Kidney glomerular epithelial cell (primary cell): ENCODE measurements at places on chromosomes 12 and 14.

DNA sequence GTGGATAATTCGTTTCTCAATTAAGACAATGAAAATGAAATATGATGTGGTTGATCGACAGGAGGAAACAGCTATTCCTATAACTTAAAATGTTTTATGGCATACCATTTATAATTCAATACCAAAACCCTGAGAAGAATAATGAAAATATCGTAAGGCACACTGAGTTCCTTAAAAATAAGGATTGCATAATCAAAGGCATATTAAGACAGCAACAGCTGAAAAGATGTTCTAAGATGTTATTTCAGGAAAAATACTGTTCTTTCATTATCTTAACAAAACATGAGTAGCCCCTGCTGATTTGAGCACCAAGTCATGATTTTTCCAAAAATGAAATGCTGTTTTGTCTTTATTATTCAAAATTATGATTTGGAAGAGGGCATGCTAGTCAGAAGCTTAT is 189.4 kb upstream of the ALG10 start:
- DNase-seq = no peak

DNA sequence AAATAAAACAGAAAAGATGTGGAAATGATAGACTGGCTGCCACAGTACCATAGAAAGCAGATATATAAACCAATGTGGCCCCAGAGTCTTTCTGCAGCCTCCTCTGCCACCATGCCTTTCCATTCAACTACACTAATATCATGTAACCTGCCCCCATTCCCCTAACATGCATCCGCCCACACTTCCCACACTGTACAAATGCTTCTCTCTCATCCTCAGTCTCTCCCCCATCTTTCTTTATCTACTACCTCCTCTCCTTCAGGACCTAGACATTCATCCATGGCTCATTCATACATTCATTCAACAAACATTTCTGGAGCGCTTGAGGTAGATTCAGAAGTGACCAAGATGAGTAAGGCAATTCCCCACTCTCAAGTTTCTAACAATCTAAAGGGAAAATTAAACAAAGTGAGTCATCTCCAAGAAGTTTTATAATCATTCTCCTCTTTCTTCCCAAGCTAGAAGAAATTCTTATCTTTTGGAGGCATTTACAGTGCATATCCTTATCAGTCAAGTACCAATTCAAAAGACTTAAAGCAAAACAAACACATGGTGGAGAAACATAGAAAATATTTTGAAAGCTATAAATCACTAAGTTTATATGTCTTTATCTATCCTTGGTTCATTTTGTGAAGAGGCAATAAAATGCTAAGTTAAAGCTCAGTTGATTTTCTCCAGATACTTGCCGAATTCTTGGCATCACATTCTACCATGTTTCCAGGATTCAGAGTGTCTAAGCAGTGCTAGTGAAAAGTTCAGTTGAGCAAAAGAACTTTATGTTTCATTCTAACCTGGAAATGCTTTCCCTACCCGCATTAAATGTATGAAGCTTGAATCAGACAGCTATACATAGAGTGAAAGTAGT is 70.5 kb upstream of the FRMD6 start:
- DNase-seq = peak; percentile 21

DNA sequence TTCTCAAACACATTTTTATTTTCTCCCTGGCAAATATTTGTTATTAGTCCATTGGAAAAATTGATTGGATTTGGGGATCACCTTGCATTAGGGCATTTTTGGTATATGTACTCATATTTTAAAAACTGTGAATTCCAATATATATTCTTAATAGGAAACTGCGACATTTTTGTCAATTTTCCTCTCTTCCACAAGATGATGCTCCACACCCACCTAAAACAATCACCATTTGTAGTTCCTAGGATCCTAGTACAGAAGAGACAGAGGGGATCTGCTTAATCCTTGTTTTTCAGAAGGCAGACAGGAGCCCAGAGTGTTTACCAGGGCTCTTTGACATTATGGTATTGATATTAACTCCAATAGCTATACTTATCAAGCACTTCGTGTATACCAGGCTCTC is 22.8 kb upstream of the OASL start:
- DNase-seq = no peak

DNA sequence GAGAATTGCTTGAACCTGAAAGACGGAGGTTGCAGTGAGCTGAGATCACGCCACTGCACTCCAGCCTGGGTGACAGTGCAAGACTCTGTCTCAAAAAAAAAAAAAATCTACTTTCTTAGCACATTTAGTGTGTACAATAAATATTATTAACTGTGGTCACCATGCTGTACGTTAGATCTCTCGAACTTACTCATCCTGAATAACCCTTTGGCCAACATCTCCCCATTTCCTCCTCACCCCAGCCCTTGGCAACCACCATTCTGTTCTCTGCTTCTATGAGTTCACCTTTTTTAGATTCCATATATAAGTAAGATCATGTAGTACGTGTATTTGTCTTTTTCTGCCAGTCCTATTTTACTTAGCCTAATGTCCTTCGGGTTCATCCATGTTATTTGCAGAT is 13.4 kb downstream of the FUT8 start:
- DNase-seq = no peak

GRCh38 chr14:59695198-59695597 is 118.6 kb upstream of the CCDC175 start:
- no peak for DNase-seq

GRCh38 chr12:74641694-74642093 is 104.1 kb downstream of the ATXN7L3B start:
- no peak for DNase-seq

DNA sequence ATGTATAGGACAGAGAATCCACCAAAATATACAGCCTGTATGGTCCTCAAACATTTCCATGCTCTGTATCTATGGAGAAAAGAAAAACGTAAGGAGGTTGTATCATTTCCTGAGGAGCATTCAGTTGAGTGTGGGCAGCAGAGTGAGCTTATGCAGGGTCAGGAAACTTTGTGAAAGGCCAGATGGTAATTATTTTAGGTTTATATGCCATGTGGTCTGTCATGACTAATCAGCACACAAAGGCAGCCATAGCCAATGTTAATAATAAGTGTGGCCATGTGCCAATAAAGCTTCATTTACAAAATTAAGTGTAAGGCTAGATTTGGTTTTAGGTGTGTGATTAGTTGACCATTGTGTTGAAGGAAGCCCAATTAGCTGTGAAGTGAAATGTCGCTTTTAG is 33.2 kb upstream of the A2M start:
- DNase-seq = no peak

GRCh38 chr14:106790189-106791036 is 1264.0 kb downstream of the TMEM121 start:
- peak; percentile 11 for DNase-seq

- DNase-seq = no peak
These were observed 8.4 kb upstream of the PPP4R4 start for GRCh38 chr14:94165744-94166143.

- DNase-seq = no peak
These were observed 7.1 kb upstream of the SERPINA9 start for GRCh38 chr14:94483071-94483451.

GRCh38 chr12:10361622-10362021 is 28.2 kb downstream of the KLRK1 start:
- no peak for DNase-seq

- no peak for DNase-seq
These were observed 207.8 kb downstream of the DPF3 start for GRCh38 chr14:72686101-72686500.

GRCh38 chr12:123764109-123764508 is 2.0 kb downstream of the DNAH10 start:
- no peak for DNase-seq

DNA sequence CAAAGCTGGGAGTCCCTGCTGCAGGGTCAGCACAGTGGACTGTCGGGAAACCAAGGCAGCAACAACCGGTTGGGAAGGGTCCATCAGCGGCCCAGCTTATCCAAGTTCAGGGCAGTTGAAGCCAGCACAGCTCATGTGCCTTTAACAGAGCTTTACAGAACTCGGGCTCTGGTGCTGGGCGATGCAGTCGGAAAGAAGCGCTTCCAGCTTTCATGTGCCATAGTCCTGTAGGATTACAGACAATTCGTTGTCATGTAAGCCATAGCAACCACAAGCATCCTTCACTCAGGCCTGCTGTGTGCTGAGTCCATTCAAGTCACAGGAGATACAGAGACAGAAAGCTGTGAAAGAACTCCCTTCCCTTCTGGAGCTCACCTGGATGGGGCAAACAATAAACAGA is 3.5 kb upstream of the FAM181A start:
- DNase-seq = no peak

- DNase-seq = no peak
These were observed 121.3 kb downstream of the PTPRO start for GRCh38 chr12:15443611-15444010.

DNA sequence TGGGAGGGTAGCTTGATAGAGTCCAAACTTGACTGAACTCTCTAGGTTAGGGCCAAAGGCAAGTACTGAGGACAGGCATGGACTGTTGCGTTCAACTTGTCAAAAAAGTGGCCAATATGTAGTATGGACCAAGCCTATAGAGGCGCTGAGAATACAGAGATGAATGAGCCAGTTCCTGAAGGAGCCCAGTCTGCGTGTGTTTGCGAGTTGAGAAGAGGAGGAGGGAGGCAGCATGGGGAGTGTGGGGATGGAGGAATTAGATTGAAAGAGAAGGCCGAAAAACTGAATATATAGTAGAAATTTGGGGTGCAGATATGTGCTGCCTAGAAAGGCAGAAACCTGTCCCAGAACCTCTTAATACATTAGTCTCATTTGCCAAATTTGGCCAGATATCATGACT is 412.4 kb downstream of the PCNX1 start:
- DNase-seq = peak; percentile 42

GRCh38 chr14:98593361-98593761 is 678.6 kb downstream of the BCL11B start:
- DNase-seq = no peak

DNA sequence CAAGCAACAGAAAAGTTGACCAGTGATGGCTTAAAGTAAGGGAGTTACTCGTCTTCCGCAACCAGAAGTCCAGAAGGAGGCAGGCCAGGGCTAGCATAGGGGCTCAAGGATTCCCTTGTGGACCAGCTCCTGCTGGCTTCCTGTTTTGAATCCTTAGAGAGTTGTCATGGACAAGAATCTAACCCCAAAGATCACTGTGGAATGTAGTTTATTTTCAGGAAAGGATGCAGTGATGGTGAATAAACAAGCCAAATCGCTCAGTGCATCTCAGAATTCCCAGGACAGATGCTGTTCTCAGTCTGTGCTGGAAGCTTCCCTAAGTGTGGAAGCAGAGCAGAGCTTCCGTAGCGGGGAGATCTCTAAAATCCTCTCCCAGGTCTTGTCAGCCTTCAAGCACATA is 311.3 kb downstream of the C12orf75 start:
- no peak for DNase-seq

- no peak for DNase-seq
These were observed 216.7 kb downstream of the FBXL14 start for GRCh38 chr12:1377681-1378080.

DNA sequence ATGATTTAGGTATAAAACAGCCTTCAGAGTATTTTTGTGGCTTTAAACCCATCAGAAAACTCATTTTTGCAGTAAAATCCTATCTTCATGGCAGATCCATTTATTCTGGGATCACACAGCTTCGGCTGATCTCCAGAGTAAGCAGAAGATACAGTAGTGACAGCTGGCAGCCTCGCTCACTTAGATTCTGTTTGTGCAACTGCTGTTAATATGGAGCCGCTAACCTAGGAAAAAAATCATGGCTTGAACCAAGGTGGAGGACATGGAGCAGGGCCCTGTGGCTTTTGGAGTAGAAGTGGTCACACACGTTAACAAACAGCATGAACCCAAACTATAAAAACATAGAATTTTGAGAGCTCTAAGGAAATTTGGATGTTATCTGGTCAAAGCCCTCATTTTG is 137.2 kb upstream of the ARHGAP5 start:
- DNase-seq = no peak

- DNase-seq = peak; percentile 68
These were observed 142.1 kb downstream of the MED13L start for GRCh38 chr12:116135209-116135930.

- DNase-seq = no peak
These were observed 35.7 kb downstream of the WBP11 start for GRCh38 chr12:14767617-14768016.

GRCh38 chr14:104892531-104893434 is 27.7 kb downstream of the CEP170B start:
- DNase-seq = no peak

DNA sequence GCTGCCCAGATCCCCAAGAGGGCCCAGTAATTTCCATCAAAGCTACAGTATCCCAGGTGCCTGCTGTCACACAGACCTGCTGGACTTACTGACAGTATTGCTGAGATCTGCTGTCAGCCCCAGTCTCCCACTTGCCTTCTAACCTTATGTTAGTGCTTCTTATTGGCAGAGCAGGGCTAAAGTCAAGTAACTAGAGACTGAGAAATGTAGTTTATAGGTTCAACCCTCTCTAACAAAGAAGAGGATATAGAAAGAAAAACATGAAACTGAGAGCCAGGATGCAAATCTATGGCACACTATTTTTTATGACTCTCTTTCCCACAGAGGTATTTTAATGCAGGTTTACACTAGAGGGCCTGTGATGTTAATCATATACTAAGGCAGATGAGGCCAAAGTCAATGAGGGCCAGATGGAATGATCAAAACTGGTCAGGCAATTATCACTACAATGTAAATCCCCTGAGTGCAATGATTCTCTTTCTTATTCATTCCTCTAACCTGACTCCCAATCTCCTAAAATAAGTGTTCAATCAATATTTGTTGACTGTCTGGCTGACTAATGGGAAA is 781.9 kb downstream of the VRK1 start:
- DNase-seq = no peak

DNA sequence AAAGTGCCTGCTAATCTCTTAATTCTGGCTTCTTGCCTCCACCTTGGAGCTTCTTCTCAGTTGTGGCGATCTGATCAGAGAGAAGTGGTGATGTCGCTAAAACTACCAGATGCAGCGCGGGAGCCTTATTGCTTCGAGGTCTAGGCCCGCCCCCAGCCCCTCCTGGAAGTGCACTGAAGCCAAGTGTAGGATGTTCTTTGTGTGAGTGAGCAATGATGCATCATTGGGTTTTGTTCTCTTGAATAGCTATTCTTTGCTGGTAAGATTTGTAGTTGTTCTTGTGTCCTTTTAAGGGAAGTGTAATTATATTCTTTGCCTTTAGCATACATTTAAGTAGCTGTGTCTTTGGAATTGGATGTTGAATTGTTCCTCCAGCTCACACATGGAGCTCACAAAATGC is 35.8 kb downstream of the MTHFD1 start:
- DNase-seq = no peak

DNA sequence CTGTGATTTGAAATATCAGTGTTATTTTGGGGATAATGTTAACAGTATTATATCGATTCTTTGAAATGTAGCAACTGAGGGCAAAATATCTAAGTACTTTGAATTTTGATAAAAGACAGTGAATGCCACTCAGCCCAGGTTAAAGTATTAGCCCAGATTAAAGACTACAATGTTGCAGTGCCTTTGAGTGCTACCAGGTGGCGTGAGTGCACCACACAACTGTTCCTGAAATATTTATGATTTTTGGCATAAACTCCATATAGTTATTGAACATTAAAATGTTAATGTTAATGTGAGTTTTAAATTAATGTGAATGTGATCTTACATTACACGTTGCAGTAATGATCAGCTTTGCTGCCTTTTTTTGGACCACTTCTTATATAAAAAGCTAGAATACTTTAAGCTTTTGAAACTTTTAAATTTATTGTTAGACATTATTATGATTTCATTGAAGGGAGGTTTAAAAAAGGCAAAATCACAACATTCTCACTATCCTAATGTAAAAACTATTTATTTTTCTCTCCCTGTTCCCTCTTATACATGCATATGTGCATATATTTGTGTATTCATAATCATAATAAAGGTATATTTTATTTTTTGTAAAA is 22.5 kb downstream of the MRPS35 start:
- DNase-seq = peak; percentile 55

- no peak for DNase-seq
These were observed 163.3 kb upstream of the SLC38A2 start for GRCh38 chr12:46535907-46536306.
